Myometrial cell (primary cell): ENCODE measurements at places on chromosomes 5 and 9. TPM values are rescaled to one million over a fixed set of nuclear protein-coding genes. Genes with fewer than 3 reads are reported as not detected.

DNM1 gene
- total RNA-seq = 1.4 and 5.2 TPM in 2 replicates

TXNDC8 gene
- total RNA-seq = not detected in 2 replicates

TMEM232 gene
- 1.2 TPM in 1 of 2 replicates, not detected in the other for total RNA-seq

DRD1 gene
- not detected in 2 replicates for total RNA-seq

AK8 gene
- total RNA-seq = 0.18 TPM in 1 of 2 replicates, not detected in the other

PCDHGA12 gene
- 14.9 and 15.6 TPM in 2 replicates for total RNA-seq

WNK2 gene
- not detected in 2 replicates for total RNA-seq
